ENCODE measurements at places on chromosomes 4 and X.

DNA sequence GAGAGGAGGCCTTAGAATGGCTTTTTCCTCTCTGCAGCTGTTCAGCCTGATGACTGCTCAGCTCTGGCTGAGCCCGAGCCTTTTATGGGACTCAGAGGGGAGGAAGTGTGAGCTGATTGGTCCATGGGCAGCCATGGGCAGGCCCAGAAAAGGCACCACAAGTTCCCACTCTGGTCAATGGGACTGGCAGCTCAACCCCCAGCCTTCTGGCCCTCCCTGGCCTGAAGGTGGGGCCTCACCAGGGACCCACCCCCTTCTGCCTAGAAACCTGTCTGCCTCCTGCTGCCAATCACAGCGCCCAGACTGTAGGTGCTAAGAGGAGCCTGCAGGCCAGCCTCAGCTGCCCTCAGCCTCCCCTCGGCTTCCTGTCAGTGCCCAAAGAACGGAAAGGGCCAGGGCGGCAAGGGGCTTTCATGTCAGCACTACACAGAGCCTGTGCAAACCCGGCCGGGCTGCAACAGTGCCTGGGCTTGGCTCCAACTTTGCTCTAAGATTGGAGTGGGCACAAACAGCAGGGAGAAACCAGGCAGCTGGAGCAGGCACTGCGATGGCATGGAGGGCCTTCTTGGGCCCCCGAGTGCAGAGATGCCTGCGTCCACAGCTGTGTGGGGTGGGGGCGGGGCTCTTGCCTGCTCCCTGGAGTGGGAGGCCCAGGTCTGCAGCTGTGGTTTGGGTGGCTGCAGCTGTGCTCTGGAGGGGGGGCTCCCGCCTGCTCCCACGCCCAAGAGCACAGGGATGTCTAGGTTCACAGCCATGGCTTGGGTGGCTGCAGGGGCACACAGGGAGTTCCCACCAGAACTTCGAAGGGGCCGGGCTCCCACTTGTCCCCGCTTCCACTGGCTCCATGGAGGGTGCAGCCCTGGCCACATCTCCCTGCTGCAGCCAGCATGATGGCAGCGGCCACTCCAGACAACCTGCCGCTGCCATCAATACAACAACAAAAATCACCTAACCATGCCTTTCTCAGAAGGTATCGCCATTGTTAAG lies 92.6 kb downstream of the NXF2 start:
- no peak for DNase-seq

GRCh38 chrX:150635952-150636351 lies 57.2 kb upstream of the MTMR1 start:
- no peak for DNase-seq

GRCh38 chrX:154605566-154605965 lies 13.5 kb downstream of the CTAG1B start:
- DNase-seq: no peak

DNA sequence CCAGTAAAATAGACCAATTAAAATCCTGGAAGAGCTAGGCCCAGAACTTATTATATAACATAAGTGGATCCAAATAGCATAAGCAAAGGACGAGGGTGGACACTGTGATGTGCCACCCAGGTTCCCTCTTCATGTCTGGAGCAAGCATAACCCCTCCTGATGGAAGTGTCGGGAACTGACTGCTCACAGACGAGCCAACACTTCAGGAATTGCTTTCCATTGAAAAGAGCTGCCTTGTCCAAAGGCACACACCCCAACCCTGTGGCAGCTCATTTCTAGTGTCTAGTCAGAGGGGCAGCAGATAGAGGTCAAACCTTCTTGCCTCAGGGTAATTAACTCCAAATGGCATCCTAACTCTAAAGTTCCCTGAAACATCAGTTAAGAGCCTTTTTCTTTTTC lies 15.3 kb downstream of the DDIT4L start:
- DNase-seq: no peak

GRCh38 chr4:20840648-20841190 lies 140.5 kb downstream of the PACRGL start:
- no peak for DNase-seq

DNA sequence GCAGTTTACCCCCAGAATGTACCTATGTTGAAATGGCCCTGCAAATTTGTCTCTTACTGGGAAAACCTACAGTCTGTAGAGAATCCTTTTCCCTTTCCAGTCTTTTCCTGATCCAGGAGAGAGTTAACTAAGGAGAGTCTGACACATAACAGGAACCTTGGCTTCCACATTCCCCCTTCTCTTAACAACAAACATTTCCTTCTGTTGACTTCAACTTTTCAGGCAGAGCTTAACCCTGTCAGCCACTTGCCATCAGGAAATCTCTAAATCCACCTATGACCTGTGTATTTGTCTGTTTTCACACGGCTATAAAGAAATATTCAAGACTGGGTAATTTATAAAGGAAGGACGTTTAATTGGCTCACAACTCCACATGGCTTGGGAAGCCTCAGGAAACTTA lies 45.6 kb upstream of the GPR78 start:
- DNase-seq: no peak

DNA sequence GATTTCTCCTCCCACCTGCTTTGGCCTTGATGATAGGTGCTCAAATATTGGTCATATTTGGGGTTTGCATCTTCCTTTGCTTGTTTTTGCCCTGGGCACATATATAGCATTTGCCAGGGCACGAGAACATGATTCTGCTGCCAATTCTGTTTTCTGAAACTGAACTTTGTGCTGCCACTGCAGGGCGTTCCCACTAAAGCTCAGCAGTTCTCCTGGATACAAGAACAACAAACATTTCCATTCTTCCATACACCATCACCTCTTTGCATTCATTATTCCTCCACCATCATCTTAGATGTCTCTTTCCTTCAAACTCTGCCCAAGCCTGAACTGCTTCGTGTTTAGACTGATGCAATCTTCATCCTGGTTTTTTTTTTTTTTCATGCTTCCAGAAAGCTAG lies 36.3 kb upstream of the GATB start:
- DNase-seq: no peak

All from cortex of kidney (tissue), 1 donor.